ENCODE measurements at places on chromosomes 1 and 21. TPM values are rescaled to one million over a fixed set of nuclear protein-coding genes. Genes with fewer than 3 reads are reported as not detected.

OLFML3 gene
- total RNA-seq: 91.1 TPM

DNA sequence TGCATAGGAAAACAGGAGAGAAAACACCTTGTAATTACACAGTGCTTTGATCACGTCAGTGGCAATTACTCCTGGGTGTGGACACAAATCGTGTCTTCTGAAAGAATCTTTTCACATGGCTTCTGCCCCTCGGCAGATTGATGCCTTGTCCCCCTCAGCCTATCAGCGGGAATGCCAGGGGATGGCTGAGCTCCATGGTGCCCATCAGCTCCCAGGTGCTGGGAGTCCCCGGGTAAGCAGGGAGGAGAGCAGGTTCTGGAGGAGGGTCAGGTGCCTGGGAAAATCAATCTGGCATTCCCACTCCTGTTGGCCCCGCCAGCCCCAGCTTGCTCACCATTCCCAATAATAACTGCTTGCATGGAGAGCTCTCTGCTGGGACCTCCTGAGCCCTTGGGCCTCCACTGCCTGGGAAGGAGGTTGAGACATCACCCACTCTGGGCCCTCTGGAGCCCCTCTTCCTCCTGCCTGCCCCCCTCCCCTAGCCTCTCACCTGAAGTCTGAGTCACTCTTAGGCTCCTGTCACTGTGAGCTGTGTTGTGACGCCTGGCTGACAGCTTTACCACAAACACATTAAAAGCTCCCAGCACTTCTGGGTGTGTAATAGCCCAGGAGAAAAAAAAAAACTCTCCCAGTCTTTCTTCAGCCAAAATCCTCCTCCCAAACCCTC lies 4.9 kb downstream of the CAMK2N1 start:
- peaks cover 2% of the 10 kb centered on the region for H3K36me3 ChIP-seq
- peaks cover 56% of the 10 kb centered on the region for H3K27me3 ChIP-seq
- no peak overlapping the region for H3K27ac ChIP-seq
- H3K4me1 ChIP-seq: peaks cover 44% of the 10 kb centered on the region
- H3K4me3 ChIP-seq: no peak overlapping the region

DNA sequence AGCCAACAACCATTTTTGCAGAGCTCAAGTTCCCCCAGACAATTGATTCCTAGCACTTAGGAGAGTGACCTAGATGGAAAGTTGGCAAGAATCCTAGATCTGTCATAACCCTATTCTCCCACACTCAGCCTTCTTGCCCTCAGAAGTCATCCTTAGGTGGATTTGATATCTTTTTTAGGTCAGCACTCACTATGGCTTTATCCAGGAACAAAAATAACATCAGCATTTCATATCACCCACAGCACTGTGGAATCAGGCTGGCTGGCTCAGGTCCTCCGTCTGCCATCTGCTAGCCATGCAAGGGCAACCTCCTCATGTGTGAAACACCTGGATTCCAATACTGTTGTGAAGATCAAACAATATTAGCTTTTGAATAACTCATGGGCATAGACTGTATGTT lies 6.0 kb downstream of the DPT start:
- no peak overlapping the region for H3K27ac ChIP-seq
- H3K4me3 ChIP-seq: no peak overlapping the region
- H3K27me3 ChIP-seq: no peaks in the 10 kb centered on the region
- no peaks in the 10 kb centered on the region for H3K36me3 ChIP-seq
- H3K4me1 ChIP-seq: no peaks in the 10 kb centered on the region
- DNase-seq: no peak

STUM gene
- 1.3 TPM for total RNA-seq

ATP1A4 gene
- 0.55 TPM for total RNA-seq

Data from WTC11 (cell line).